ENCODE measurements at places on chromosomes 11 and 22. TPM values are rescaled to one million over a fixed set of nuclear protein-coding genes. Genes with fewer than 3 reads are reported as not detected.

Gene GRAP2
- 0.02 TPM for total RNA-seq

Gene CCDC88B
- total RNA-seq: 3.7 TPM

Gene DNHD1
- 5.7 TPM for total RNA-seq

Gene OR8G5
- total RNA-seq: not detected

Gene AGBL2
- 0.49 TPM for total RNA-seq

Gene IL17REL
- total RNA-seq: not detected

Gene FAM76B
- total RNA-seq: 19.6 TPM

Gene CEND1
- total RNA-seq: not detected

Gene TEF
- total RNA-seq: 1.6 TPM

Gene OR5AN1
- total RNA-seq: not detected

Gene YAP1
- total RNA-seq: 49.6 TPM

Gene MFNG
- not detected for total RNA-seq
